ENCODE measurements at places on chromosomes 12 and 14. TPM values are rescaled to one million over a fixed set of nuclear protein-coding genes. Genes with fewer than 3 reads are reported as not detected.

GRCh38 chr12:52531566-52532300 is 11.5 kb upstream of the KRT5 start:
- no peak for DNase-seq

DNA sequence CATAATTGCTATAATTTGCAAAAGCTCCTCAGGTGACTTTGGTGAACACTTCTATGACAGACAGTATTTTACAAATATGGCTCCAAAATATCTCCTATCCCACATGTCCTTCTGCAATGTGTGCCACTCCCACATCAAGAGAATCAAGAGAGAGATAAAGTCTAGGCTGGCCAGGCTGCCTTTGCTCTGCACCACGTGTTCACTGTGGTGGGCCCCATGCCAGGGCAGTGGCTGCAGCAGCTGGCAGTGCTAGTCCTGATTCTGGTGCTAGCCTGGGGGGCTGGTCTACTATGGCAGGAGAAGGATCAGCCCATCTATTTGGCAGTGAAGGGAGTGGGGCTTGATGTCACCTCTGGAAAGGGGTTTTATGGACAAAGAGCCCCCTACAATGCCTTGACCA is 86.3 kb downstream of the DRAM1 start:
- no peak for DNase-seq

- DNase-seq, result no peak
These were observed 70.8 kb downstream of the ZFC3H1 start for GRCh38 chr12:71592841-71593240.

DNA sequence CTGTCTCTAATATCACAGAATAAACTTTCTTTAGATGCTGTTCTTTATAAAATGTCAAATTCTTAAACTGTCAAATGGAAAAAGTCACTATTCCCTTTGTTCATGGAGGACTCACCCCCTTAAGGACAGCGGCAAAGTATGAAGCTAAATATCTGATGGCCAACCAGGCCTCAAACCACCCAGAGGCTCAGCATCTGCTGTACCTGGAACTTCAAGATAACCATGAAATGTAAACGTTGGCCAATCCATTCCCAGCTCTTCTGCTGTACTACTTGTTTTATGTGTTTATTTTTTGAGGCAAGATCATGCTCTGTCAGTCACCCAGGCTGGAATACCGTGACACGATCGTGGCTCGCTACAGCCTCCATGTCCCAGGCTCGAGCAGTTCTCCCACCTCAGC is 15.7 kb downstream of the RFC5 start:
- no peak for DNase-seq

DNA sequence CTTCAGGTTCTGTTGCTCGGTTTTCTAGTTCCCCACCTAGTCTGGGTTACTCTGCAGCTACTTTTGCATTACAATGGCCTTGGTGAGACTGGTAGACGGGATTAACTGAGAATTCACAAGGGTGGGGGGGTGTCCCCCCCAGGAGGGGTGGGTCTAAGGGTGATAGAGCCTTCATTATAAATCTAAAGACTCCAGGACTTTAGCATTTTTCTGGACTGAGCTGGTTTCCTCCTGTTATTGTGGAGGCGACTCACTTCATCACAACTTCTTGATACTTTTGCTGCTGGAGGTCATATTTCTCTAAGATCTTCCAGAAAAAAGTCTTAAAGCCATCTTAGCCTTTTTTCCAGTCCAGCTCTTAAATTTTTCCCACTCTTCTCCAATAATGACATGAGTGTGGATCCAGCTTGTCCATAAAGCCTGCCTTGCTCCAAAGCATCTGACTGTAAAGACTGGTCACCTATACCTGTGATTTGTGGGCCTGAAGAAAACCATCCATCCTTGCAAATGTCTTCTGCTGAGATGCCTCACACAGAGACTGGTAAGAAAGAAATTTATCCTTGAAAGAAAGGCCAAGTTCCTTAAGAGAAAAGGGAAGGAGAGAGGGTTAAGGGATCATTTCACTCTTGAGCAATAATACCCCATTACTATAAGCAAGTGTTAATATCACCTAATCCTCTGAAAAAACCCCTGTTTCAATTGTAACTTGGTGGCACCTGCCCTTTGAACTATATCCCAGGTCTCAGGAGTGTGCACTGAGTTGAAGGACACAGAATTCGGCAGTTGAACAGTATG is 19.7 kb upstream of the SLC2A14 start:
- DNase-seq, result no peak

- no peak for DNase-seq
These were observed 16.8 kb downstream of the MSI1 start for GRCh38 chr12:120352117-120352516.

The ZNF384 gene
- total RNA-seq, result 79.0 TPM

The MAP1LC3B2 gene
- not detected for total RNA-seq

The ERGIC2 gene
- total RNA-seq, result 104 TPM

The ALX1 gene
- total RNA-seq, result not detected

All from activated CD4-positive, alpha-beta T cell treated with anti-CD3 and anti-CD28 coated beads for 36 hours (primary cell).